Liver (tissue), 10 donors: ENCODE measurements at places on chromosomes 13 and 19.

DNA sequence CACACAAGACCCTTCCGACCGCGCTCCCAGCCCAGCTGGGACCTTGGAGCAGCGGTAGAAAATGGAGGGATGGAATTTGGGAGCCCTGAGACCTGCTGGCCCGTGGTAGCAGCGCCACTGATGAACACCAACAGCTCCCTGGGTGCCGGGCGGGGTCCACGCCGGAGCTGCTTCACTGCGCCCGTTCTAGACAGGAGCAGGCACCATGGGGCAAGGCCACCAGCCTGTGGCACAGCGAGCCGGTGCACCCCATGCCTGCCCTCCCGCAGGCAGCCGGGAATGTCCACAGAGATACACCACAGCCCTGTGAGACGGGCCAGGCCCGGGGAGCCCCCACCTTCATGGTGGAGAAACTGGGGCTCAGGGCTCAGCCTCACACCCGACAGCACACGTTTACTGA, 9.9 kb upstream of the SHC2 start:
- no peak for DNase-seq
- no peak overlapping the region for H3K4me3 ChIP-seq
- no peak overlapping the region for H3K27ac ChIP-seq
- no peaks in the 10 kb centered on the region for H3K27me3 ChIP-seq
- no peaks in the 10 kb centered on the region for H3K36me3 ChIP-seq
- no peaks in the 10 kb centered on the region for H3K4me1 ChIP-seq

DNA sequence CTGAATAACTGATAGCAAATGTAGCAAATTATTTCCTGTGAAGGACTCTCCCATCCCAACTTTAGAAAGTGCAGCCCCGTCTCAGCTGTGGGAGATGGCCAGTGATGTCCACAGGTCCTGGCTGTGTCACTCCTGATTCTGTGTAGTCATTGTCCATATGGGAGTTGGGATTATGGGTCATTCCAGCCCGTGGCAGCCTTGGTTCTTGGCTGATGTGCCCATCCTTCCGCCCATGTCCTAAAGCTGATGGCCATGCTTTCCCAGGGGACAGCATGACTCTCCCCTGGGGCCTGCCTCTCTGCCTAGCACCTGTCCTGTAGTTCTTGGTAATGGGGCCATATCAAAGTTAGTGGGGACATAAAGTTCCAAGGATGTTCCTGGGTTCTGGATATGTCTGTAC, 43.9 kb upstream of the C1QTNF9 start:
- H3K27me3 ChIP-seq: no peaks in the 10 kb centered on the region
- peaks cover 37% of the 10 kb centered on the region for H3K4me1 ChIP-seq
- no peaks in the 10 kb centered on the region for H3K36me3 ChIP-seq
- no peak overlapping the region for H3K27ac ChIP-seq
- no peak overlapping the region for H3K4me3 ChIP-seq
- no peak for DNase-seq

DNA sequence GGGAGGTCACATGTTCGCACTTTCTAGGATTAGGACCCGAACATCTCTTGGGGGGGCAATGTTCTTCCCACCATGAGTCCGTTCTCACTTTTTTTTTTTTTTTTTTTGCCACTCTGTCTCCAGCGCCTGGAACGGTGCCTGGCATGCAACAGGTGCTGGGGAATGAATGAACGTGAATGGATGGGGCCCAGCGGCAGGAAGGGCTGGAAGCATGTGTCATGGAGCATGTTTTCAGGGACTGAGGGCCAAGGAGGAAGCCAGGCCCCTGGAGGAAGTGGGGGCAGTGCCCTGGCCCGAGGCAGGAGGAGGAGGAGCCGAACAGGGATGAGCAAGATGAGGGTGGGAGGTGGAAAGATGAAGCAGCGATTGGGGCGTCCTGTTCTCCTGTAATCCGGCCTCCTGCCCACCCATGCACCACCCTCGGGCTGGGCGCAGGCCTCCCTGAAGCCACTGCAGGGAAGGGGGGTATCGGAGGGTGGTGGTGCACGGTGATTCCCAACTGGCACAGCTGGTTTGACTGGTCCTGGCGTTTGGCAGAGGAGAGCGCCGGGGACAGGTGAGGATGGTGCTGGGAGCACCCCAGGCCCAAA, 8.8 kb upstream of the SULT2B1 start:
- H3K4me3 ChIP-seq: no peak overlapping the region
- DNase-seq: no peak
- no peaks in the 10 kb centered on the region for H3K27me3 ChIP-seq
- H3K27ac ChIP-seq: no peak overlapping the region
- no peaks in the 10 kb centered on the region for H3K36me3 ChIP-seq
- H3K4me1 ChIP-seq: no peaks in the 10 kb centered on the region

GRCh38 chr19:31560086-31561060, 211.1 kb upstream of the TSHZ3 start:
- H3K4me1 ChIP-seq: no peaks in the 10 kb centered on the region
- H3K36me3 ChIP-seq: no peaks in the 10 kb centered on the region
- no peaks in the 10 kb centered on the region for H3K27me3 ChIP-seq
- H3K4me3 ChIP-seq: no peak overlapping the region
- no peak overlapping the region for H3K27ac ChIP-seq

DNA sequence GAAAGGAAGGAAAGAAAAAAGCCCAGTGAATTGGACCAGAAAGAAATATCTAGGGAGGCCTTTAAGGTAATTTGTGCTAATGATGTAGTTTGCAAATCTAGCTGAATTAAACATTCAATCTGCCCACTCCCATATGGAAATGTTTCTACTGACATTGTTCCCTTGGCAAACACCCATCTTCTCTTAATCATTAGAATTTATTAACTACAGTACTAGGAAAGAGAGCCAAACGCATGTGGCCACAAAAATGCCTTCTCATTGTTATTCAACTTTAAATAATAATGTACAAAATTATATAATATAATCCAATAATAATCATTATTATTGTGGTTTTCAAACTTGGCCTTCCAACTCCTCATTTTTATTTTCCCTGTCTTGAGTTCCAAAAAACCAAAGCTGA, 234.7 kb downstream of the NHLRC3 start:
- no peaks in the 10 kb centered on the region for H3K4me1 ChIP-seq
- no peaks in the 10 kb centered on the region for H3K36me3 ChIP-seq
- H3K27me3 ChIP-seq: no peaks in the 10 kb centered on the region
- H3K4me3 ChIP-seq: no peak overlapping the region

- no peaks in the 10 kb centered on the region for H3K27me3 ChIP-seq
- H3K27ac ChIP-seq: no peak overlapping the region
Measured at GRCh38 chr19:9075064-9075949, 11.6 kb upstream of the OR1M1 start.

DNA sequence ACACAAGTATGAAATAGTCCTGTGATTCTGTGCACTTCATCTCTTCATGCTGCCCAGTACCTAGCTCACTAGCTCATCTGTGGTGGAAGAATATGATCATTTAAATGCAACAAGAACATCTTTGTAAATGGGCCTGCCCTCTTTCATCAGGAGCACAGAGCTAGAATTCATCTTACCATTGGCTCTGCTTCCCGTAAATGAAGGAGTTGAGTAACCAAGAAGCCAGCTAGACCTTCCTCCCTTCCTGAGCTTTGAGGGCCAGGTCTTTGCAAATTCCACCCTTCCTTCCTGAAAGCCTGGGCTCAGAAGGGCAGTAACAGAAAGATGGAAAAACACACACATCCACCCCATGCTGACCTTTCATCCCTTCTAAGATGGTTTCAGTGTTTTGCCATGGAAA, 82.0 kb downstream of the FRY start:
- no peaks in the 10 kb centered on the region for H3K4me1 ChIP-seq
- DNase-seq: no peak
- H3K27ac ChIP-seq: no peak overlapping the region
- H3K27me3 ChIP-seq: no peaks in the 10 kb centered on the region
- no peak overlapping the region for H3K4me3 ChIP-seq

- no peak for DNase-seq
- H3K4me1 ChIP-seq: no peaks in the 10 kb centered on the region
- no peak overlapping the region for H3K27ac ChIP-seq
- H3K36me3 ChIP-seq: no peaks in the 10 kb centered on the region
- H3K27me3 ChIP-seq: peaks cover 7% of the 10 kb centered on the region
- no peak overlapping the region for H3K4me3 ChIP-seq
Measured at GRCh38 chr13:25973085-25973484, 78.7 kb downstream of the SHISA2 start.

DNA sequence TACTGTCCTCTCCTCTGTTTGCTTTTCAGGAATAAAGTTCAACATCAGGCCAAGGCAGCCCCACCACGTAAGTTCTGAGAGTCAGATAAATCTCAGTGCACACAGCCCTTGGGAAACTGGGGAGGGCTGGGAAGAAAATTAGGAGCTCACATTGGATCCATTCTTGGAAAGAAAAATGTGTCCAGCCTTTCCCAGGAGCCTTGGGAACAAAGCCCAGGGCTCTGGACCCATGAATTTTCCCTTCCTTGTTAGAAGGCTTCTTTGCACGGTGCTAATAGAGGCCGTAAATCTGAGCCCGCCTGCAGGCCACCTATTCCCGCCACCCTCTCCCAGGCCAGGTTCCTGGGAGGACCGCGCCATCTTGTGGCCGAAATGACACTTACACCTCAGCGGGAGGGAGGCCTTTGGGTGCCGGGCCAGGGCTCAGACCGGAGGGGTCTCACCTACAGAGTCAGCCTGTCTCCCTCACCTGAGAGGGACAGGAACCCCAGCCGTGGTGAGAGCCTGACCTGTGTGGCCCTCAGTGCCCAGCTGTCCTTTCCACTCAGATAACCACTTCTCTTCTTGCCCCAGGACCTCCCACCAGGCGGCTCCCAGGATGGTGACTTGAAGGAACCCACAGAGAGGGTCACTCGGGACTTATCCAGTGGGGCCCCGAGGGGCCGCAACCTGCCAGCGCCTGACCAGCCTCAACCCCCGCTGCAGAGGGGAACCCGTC, 25.1 kb upstream of the KCTD15 start:
- no peak overlapping the region for H3K27ac ChIP-seq
- DNase-seq: peak; percentile 81
- H3K27me3 ChIP-seq: no peaks in the 10 kb centered on the region

GRCh38 chr19:38004186-38004520, 97.1 kb downstream of the SIPA1L3 start:
- no peaks in the 10 kb centered on the region for H3K27me3 ChIP-seq
- H3K4me3 ChIP-seq: no peak overlapping the region
- no peaks in the 10 kb centered on the region for H3K4me1 ChIP-seq
- peak overlapping the region; percentile 64 for H3K27ac ChIP-seq
- H3K36me3 ChIP-seq: no peaks in the 10 kb centered on the region
- DNase-seq: no peak

DNA sequence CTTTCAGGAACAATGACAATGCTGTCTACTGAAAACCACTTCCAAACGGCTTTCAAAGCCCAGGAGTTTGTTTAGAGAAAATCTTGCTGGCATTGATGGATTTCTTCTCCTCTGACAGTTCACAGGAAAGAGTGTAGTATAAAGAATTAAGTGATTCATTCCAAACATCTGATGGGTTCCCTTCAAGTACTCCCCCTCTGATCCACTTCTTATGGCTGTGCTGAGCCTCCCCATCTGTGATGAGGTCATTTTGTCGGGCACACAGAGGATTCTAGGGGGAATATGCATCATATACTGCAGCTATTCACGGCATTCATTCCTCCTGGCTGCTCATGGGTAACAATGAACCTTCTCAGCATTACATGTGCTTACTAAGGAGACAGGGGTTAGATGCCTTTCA, 107.9 kb downstream of the RGCC start:
- DNase-seq: no peak
- H3K27ac ChIP-seq: no peak overlapping the region
- no peaks in the 10 kb centered on the region for H3K27me3 ChIP-seq
- no peaks in the 10 kb centered on the region for H3K4me1 ChIP-seq

GRCh38 chr19:7356899-7357627, 8.3 kb downstream of the ARHGEF18 start:
- H3K36me3 ChIP-seq: no peaks in the 10 kb centered on the region
- no peak overlapping the region for H3K27ac ChIP-seq
- no peak overlapping the region for H3K4me3 ChIP-seq
- H3K27me3 ChIP-seq: no peaks in the 10 kb centered on the region
- no peaks in the 10 kb centered on the region for H3K4me1 ChIP-seq
- DNase-seq: no peak

DNA sequence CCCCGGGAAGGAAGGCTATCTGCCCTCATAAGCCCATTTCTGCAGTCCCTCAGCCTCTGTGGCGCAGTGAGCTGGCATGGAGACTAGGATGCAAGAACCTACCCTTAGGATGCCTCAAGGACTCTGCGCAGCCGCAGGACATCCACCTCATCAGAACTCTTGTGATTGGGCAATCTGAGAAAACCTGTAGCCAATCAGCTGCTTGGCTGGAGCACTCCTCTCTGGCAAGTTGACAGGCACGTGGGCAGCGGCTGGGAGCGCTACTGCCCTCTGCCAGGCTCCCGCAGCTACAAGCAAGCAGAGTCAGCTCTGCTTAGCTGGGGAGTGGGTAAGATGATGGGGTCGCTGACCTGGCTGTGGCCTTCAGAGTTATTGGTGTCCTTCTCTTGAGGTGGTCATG, 1.5 kb upstream of the ECSIT start:
- H3K4me1 ChIP-seq: peaks cover 14% of the 10 kb centered on the region
- H3K36me3 ChIP-seq: no peaks in the 10 kb centered on the region
- H3K27ac ChIP-seq: peak overlapping the region; percentile 20
- DNase-seq: peak; percentile 65
- H3K4me3 ChIP-seq: no peak overlapping the region

GRCh38 chr19:43482193-43482592, 16.8 kb upstream of the LYPD3 start:
- H3K4me3 ChIP-seq: no peak overlapping the region
- DNase-seq: no peak
- no peaks in the 10 kb centered on the region for H3K4me1 ChIP-seq
- no peaks in the 10 kb centered on the region for H3K27me3 ChIP-seq
- peaks cover 4% of the 10 kb centered on the region for H3K36me3 ChIP-seq
- H3K27ac ChIP-seq: no peak overlapping the region

- H3K4me1 ChIP-seq: peaks cover 13% of the 10 kb centered on the region
- H3K27ac ChIP-seq: no peak overlapping the region
- DNase-seq: no peak
- H3K27me3 ChIP-seq: no peaks in the 10 kb centered on the region
- no peaks in the 10 kb centered on the region for H3K36me3 ChIP-seq
Measured at GRCh38 chr13:51152701-51153100, 41.6 kb upstream of the C13orf42 start.

GRCh38 chr19:44644402-44645016, 799 bp downstream of the PVR start:
- H3K27ac ChIP-seq: peak overlapping the region; percentile 97
- peak; percentile 45 for DNase-seq
- H3K36me3 ChIP-seq: peaks cover 2% of the 10 kb centered on the region
- H3K27me3 ChIP-seq: no peaks in the 10 kb centered on the region

GRCh38 chr19:42407816-42408175, 17.7 kb upstream of the CNFN start:
- no peaks in the 10 kb centered on the region for H3K27me3 ChIP-seq
- H3K4me3 ChIP-seq: no peak overlapping the region
- DNase-seq: no peak

- no peak overlapping the region for H3K27ac ChIP-seq
- DNase-seq: peak; percentile 58
- H3K4me1 ChIP-seq: no peaks in the 10 kb centered on the region
- no peak overlapping the region for H3K4me3 ChIP-seq
- no peaks in the 10 kb centered on the region for H3K27me3 ChIP-seq
Measured at GRCh38 chr19:43651758-43652545, 12.3 kb upstream of the CADM4 start.

- H3K27ac ChIP-seq: no peak overlapping the region
- no peaks in the 10 kb centered on the region for H3K36me3 ChIP-seq
- no peaks in the 10 kb centered on the region for H3K4me1 ChIP-seq
Measured at GRCh38 chr13:73394066-73394465, 335.3 kb downstream of the KLF5 start.
